ENCODE measurements at places on chromosomes 4 and X.

- no peak for DNase-seq
Measured at GRCh38 chr4:108405586-108405985, 214.8 kb upstream of the RPL34 start.

DNA sequence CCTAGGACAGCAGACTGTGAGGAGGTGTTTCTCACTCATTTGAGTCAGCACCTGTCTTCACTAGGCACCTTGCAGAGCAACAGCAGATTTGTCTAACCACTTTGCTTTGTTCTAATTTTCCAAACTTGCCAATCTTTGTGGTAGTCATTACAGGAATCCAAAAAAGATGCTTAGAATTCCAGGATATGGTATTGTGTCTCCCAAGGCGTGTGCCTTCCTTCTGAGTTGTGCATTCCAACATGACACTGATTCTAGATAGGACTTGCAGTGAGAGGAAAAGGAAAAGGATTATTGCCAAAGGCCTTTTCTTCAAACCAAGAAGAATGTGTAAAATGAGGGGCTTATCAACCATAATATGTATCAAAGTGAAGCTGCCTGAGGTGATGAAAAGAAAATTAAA is 126.2 kb downstream of the MAPK10 start:
- no peak for DNase-seq

GRCh38 chrX:67328476-67328875 is 215.3 kb upstream of the AR start:
- no peak for DNase-seq

- DNase-seq: peak; percentile 25
Measured at GRCh38 chr4:2667428-2667827, 88.7 kb downstream of the TNIP2 start.

- no peak for DNase-seq
Measured at GRCh38 chr4:43564107-43564506, 671.6 kb downstream of the GRXCR1 start.

DNA sequence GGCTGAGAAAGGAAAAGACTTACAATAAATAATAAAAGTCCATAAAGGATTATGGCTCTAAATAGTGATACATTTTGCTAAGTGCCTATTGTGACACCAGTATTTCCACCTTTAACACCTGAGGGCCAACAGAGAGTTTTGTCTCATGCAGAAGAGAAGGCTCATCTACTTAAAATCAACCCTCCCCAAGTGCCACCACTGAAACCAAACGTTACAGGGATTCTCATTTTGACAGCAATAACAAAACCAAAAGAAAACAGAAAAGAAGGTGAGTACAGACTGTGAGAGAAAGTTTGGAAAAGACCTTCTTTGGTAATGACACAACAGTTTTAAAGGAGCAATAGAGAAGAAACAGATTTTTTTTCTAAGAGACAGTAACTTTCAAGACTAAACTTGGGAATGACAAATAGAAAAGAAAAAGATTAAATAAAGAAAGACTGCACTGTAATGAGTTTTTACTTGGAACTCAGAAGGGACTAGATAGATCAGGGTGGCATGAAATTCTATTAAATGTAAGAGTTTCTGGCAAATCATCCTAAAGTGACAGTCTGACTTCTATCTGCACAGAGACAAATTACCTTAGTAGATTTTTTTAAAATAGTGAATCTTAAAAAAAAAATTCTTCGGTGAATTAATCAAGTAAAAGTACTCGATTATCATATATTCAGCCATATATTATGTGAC is 109.7 kb downstream of the ZNF827 start:
- no peak for DNase-seq

DNA sequence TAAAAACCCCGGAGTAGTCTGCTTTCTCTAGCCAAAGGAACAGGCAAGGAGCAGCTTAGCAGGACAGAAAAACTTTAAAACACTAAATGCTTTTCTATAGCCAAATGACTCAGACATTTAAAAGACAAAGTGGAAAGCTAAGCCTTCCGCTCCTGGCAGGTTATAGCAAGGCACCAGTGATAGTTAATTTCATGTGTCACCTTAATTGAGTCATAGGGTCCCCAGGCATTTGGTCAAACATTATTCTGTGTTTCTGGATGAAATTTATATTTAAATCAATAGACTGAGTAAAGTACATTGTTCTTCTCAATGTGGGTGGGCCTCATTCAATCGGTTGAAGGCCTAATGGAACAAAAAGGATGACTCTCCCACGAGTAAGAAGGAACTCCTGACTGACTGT is 885.7 kb upstream of the ADGRL3 start:
- DNase-seq: no peak

GRCh38 chr4:11312389-11312788 is 116.3 kb downstream of the HS3ST1 start:
- no peak for DNase-seq

- no peak for DNase-seq
Measured at GRCh38 chrX:109049903-109050302, 313.5 kb upstream of the IRS4 start.

DNA sequence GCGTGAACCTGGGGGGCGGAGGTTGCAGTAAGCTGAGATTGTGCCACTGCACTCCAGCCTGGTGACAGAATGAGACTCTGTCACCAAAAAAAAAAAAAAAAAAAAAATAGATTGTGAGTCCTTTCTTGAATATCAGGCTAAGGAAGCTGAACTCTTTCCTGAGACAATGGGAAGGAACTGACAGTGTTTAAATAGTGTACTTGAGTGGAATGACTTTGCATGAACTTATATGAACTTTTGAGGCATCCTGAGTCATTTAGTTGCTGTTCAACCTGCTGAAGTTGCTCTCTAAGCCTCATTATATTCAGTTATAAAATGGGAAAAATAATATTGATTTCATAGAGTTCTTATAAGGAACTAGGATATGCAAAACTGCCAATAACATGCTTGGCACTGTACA is 79.3 kb upstream of the LIMCH1 start:
- DNase-seq: no peak

DNA sequence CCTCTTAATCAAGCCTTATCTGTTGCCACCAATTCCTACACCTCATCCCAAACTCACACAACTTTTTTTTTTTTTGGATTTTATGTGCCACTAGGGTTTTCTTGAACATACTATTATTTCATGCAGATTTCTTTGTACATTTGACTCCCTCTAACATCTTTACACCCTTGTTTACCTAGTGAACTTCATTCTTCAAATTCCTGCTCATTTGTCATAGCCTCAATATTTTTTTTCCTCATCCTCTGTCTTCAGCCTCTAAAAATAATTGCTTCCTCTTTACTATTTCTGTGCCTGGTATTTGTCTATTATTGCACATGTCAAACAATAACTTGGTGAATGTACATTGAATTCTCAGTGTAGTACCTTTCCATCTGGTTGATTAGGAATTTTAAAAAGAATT is 22.0 kb downstream of the NBDY start:
- DNase-seq: no peak

- DNase-seq: no peak
Measured at GRCh38 chr4:163367651-163368050, 24.0 kb downstream of the NPY5R start.

DNA sequence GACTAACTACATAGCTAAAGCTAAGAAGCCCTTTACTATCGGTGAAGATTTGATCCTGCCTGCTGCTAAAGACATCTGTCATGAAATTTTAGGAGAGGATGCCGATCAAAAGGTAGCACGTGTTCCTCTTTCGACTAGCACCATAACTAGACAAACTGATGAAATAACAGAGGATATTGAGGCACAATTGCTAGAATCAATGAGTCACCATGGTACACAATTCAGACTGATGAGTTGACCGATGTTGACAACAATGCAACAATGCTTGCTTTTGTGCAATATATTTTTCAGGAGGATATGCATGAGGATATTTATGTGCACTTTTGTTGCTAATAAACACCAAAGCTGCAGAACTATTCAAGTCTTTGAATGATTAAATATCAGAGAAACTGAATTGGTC is 24.3 kb downstream of the TBCK start:
- DNase-seq: no peak

DNA sequence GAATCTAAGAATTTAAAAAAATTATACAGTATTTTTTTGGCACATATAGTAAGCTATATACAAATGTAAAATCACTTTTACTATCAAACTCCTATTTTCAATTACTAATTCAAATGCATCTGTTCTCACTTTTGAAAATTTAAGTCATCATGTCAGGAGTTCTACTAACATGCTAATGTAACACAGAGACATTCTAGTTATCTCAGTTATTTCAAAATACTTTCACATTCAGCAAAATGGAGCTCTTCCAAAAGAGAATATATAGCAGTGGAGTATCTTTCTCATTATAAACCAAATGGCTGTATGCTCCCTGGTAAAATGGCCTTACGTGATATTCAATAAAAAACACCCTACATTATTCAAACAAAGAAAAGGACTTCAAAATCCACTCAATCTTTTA is 42.3 kb downstream of the RFC1 start:
- DNase-seq: no peak

DNA sequence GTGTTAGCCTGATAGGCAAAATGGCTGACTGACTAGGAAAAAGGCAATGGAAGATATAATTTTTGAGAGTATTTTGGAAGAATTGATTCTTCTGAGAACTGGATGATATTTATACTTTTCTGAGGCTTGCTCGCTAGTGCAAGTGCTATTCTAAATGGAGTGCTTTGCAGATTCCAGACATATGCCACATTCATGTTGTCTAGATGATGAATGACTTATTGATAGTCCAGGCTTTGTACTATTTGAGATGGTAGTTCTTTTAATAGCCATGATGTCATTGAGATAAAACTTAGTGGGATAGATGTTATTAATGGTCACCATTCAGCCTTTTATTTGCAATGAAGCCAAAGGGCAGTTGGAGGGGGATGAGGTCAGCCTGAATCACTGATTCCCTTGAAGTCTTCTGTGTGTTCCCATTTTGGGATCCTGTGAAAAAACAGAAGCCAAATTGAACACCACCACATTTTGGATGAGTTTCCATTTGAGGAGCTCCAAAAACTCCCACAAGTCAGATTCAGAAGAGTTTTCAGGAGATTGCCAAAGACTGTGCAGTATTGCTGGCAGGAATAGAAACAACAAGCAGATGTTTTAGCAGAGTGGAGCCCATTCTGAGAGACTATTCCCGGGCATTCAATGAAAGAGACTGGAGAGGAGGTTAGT is 184.1 kb downstream of the IL1RAPL2 start:
- DNase-seq: no peak

GRCh38 chr4:103046416-103047290 is 27.1 kb upstream of the SLC9B1 start:
- DNase-seq: no peak

DNA sequence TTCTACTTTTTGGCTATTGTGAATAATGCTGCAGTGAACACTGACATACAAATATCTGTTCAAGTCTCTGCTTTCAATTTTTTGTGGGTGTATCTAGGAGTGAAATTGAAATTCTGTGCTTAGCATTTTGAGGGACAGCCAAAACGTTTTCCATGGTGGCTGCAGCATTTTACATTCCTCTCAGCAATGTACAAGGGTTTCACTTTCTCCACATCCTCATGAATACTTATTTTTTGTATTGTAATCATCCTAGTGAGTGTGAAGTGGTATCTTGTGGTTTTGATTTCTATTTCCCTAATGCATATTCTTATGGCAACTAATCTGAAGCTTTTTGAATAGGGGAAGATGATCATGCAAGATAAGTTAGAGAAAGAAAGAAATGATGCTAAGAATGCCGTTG is 40.3 kb downstream of the HSPA4L start:
- no peak for DNase-seq

DNA sequence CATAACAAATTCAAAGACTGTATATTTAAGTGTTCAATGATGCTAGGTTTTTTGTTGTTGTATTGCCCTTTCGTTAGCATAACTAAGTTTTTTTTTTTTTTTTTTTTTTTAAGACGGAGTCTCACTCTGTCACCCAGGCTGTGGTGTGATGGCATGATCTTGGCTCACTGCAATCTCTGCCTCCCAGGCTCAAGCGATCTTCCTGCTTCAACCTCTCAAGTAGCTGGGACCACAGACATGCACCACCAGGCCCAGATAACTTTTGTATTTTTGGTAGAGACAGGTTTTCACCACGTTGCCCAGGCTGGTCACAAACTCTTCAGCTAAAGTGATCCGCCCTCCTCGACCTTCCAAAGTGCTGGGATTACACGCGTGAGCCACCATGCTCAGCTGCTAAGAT is 7.0 kb downstream of the SH3BGRL start:
- DNase-seq: no peak

DNA sequence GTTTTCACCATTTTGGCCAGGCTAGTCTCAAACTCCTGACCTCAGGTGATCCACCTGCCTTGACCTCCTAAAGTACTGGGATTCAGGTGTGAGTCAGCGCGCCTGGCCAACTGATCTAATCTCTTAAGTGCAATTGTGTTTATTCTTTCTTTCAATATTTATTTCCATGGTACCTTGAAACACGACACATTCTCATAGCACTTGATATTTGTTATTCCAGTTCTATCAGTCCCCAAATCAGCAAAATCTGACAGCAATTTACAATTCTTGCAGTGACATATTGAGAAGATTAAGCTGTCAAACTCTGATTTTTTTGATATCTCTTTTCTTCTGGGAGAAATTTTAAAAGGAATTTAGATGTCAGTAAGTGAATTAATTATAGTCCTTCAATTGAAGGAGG is 218.1 kb upstream of the FAT4 start:
- DNase-seq: no peak

DNA sequence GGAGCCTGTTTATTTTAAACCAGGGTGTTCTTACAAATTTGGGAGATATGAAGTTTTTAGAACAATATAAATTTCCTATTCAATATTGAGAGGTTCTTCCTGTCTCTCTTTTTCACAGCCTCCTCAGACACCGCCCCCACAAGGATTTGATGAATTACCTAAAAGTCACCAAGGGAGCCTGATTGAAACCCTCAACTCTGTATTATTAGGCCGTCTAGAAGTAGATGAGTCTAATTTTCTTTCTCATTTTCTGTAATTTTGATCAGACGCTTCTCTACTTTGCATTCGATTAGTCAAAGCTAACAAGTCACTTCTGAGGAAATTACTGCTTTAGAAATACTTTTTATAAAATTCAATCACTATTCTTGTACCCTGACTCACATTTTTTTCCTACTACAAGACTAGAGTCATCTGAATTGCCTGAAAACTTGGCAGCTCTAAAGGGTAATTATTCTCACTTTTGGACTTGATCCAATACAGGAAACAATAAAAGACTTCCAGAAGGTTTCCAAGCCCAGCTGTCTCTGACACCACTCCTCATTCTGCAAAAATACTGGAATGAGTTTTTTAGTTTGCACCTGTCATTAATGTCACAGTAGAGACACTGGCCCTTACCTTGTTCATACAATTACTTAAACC is 111.2 kb downstream of the ELOVL6 start:
- DNase-seq: peak; percentile 23

- no peak for DNase-seq
Measured at GRCh38 chrX:53642337-53642736, 44.2 kb downstream of the HUWE1 start.
